Endothelial cell (in vitro differentiated cells): ENCODE measurements at places on chromosomes 4 and X.
A peak's percentile ranks its signal among the peaks of the same experiment; 100 is the strongest.

DNA sequence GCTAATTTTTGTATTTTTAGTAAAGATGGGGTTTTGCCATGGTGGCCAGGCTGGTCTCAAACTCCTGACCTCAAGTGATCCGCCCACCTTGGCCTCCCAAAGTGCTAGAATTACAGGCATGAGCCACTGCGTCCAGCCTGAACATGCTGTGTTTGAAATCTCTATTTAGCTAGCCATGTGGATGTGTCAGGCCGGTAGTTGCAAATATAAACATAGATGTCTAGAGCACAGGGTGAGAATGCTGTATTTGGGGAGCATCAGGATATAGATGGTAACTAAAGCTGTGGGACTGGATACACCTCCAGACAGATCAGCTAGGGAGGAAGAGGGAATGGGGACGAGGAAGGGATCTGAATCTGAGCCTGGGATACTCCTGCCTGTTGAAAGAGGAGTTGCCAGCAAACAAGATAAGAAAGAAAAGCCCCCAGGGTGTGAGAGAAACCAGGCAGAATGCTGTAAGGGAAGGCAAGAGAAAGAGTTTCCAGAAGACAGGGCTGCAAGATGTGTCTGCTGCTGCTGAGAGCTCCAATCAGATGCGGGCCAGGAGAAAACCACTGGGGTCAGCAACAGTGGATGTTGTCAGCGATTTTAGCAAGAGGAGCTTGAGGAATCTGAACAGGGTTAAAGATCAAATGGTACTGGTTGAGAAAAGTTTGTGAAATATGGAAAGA, 177.4 kb downstream of the PALLD start:
- DNase-seq, result no peak

- peak; percentile 15 for DNase-seq
Observed at GRCh38 chr4:4386296-4386735, 586 bp upstream of the NSG1 start.

DNA sequence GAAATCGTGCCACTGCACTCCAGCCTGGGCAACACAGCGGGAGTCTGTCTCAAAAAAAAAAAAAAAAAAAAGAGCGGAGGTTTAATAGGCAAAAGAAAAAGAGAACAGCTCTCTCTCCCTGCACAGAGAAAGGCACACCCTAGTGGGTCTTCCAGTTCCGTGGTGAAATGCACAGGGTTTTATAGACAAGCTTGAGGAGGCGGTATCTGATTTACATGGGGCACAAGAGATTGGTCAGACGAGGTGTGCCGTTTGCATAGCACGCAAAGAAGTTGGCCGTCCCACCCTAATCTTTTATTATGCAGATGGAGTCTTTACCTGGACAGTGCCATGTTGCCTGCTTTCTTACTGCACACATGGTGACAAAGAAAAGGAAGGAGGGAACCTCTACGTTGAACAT, 33.5 kb upstream of the REST start:
- no peak for DNase-seq

DNA sequence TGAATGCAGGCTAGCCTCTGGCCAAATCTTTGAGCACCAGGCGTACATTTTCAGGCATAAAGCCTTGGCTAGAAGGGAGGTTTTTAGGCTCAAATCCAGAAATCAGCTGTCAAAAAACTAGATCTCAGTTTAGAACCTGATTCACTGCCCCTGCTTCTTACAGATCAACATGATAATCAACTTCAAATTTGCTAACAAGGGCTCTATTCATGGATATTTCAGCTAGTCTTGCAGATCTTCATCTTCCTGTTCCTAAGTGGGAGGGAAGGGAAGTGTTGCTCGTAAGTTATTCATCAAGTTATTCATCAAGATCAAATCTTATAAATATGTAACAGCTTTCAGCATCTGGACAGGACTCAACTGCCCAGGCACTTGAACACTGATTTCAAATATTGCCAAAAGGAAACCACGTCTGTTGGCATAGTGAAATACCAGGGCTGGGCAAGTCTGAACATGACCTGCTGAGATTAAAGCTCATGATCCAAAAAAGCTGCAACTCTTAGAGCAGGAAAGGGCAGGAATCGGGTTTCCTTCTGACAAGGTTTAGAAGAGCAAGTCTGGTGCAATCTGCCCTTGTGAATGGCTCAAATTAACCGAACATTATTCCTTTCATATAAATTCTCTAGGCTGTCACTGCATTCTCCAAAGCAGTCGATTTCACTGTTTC, 200.3 kb downstream of the PDGFC start:
- DNase-seq, result no peak

DNA sequence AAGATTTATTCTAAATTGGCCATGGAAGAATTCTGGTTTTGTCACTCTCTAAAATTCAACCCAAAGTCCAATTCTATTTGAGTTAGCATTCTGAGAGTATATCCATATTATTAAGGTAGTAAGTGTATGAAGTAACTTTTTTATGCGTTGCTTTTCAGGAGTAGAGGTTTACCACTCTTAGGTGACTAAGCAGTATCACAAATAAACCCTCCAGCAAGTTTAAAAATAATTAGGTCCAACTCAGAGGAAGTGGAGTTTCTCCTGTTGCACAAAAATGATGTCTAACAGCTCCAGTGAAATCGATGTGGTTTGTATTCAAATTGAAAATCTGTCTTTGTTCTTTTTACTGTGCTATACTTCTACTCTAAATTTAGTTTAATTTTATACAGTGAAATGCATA, 6.6 kb downstream of the SCML1 start:
- no peak for DNase-seq

DNA sequence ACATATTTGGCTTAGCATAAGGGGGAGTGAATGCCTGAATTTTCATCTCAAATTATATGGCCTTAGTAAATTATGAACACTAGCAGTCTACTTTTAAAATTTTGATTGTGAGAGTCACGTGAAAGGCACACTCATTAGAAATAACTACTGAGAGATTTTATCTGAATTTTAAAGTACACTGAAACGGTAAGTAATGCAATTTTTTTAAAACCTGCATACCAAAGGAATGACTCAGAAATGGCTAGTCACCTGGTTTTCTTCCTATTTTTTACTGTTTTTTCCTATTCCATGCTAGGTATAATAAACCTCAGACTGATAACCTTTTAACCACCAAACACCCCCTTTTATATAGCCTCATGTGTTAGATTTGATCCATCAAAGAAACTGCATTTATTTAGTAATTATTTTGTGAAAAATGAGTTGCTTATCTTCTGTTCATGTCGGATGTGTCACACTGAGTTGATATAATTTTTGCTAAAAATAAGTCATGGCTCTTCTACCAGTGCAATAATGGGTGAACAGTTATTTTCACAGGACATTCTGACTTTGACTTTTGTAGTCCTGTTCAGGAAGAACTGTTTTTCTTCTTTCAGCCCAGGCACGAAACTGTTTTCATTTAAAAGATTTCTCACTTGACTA, 40.4 kb downstream of the CPEB2 start:
- DNase-seq, result no peak

DNA sequence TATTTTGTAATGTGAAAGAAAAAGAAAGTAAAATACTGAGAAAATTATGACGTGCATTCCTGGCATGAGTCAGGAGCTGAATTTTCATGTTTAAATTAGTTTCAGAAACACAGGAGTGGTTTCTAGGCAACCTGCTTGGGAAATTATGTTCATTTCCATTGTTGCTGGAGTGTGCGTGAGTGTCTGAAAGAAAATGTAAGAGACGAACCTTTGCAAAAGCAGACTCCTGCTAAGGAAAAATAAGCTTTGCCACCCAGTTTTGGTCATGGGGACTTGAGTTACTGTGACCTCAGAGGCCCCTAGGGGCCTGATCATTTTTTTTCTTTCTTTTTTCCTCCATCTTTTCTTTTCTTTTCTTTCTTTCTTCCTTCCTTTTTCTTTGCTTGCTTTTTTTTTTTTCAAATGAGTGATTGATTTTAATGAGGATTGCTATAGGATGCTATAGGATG, 18.8 kb upstream of the CHRNA9 start:
- DNase-seq, result no peak

DNA sequence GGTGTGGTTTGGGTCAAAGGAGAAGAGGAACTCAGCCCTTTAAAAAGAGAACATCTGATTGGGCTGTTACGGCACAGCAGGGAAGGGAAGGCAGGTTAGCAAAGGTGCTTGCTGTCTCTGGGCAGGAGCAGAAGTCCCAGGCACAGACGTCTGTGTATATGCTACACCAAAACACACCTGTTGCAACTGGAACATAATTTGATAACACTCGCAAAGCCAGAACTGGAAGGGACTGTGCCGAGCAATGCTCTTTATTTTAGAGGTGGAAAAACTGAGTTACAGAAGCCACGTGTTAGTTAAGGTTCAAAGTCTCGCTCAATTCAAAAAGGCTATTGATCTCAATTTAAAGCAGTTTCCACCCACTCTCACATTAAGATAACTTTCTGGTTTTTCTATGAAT, 2.2 kb upstream of the FAM114A1 start:
- no peak for DNase-seq

- DNase-seq, result no peak
Observed at GRCh38 chrX:133566876-133567275, 151.6 kb upstream of the GPC4 start.

GRCh38 chr4:6124386-6125102, 75.8 kb downstream of the JAKMIP1 start:
- DNase-seq, result no peak

GRCh38 chr4:5033281-5033841, 14.1 kb upstream of the CYTL1 start:
- DNase-seq, result no peak

DNA sequence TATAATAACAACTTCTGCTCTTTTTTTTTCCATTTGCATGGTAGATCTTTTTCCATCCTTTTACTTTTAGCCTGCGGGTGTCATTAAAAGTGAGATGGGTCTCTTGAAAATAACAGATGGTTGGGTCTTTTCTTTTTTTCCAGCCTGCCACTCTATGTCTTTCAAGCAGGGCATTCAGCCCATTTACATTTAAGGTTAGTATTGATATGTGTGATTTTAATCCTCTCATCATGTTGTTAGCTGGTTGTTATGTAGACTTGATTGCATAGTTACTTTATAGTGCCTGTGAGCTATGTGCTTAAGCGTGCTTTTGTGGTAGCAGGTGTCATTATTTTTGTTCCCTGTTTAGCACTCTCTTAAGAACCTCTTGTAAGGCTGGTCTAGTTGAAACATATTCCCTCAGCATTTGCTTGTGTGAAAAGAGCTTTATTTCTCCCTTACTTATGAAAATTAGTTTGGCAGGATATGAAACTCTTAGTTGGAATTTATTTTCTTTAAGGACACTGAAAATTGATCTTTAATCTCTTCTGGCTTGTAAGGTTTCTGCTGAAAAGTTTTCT, 326.1 kb downstream of the SH3BGRL start:
- DNase-seq, result no peak

DNA sequence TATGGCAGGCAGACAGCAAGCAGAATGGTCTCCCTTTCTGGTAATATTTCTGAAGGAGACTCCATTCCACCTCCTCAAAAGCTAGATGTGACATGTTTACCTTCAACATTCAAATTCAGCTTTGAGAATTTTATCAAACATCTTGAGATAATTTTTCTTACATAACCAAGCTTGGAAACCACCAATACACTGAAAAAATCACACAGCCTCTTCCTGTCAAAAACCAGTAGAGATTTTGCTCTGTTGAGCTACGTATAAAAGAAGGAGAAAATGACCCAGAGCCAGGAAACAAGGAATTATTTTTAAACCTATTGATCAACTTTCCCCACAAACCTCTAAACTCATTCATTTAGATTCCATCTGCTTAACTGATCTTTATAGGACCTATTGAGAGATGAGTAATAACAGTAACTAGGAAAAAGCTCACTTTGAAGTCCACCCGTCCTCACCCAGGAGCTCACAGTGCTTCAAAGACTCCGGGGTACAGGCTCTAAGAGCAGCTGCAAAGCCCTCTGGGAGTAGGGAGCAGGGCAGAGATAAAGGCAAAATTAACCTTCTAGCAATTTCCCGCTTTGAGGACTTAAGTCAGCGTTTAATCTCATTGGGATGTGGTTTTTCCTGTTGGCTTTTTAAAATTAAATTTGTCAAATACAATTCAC, 318.2 kb upstream of the RASGEF1B start:
- no peak for DNase-seq

- no peak for DNase-seq
Observed at GRCh38 chr4:32824336-32824735, 2104.2 kb downstream of the PCDH7 start.

GRCh38 chr4:73391774-73392173, 12.3 kb upstream of the ALB start:
- DNase-seq, result no peak

DNA sequence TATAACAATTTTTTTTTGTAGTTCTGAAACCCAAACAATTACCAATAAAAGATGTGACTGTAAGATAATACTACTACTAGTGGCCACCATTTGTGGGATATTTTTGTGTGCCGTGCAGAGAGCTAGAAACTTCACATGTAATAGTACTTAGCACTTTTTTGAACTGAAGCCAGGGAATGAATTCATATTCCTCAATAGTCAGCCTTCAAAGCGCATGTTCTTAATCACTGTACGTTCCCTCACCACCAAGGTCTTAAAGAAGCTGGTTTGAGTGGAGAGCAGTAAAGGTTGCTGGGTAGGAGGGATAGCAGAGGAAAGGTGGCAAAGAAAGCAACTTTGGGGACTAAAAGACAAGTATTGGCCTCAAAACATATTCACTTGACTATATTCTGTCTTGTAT, 9.6 kb upstream of the RUFY3 start:
- no peak for DNase-seq

DNA sequence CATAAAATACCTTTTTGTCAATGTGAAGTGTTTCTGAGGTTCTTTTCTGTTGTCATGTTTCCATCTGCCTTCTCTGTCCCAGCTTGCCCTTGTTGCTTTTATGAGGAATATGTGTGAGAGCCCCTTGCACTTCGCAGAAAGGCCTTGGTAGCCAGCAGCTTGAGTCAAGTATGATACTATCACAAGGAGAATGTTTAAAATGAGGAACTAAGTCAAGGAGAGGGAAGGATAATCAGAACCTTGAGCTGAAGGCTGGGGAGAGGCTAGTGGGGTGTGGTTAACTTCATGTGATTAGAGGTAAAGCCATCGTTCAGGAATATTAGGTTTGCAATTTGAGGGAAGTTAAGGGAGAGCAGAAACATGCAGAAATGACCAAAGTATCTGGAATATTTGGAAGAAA, 12.7 kb downstream of the PGK1 start:
- no peak for DNase-seq

DNA sequence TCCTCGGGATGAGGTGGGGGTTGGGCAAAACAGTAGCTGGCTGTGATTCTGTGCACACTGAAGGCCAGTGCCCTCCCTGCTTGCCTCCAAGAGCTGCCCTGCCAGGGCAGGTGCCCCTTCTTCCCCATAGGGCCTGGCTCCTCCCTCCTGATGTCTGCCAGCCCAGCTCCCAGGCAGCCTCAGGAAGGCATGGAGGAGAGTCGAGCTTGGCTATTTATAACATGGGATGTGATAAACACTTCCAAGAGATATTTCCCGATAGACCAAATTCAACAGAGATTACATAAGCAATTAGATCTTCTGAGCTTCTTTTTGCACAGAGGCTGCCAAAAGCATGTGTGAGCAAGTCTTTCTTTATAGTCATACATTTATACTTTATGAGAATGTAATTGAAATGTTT, 45.3 kb upstream of the PJA1 start:
- no peak for DNase-seq

GRCh38 chrX:57977992-57978391, 67.7 kb upstream of the ZXDA start:
- DNase-seq, result no peak

- DNase-seq, result no peak
Observed at GRCh38 chr4:73429118-73429517, 6.9 kb upstream of the AFP start.

- DNase-seq, result no peak
Observed at GRCh38 chr4:156505341-156505955, 466.2 kb downstream of the PDGFC start.
